ENCODE measurements at places on chromosomes 4 and X.
A peak's percentile ranks its signal among the peaks of the same experiment; 100 is the strongest.

GRCh38 chr4:52093466-52093865 lies 42.4 kb downstream of the SPATA18 start:
- DNase-seq, result no peak

GRCh38 chrX:53089224-53089842 lies 4.6 kb upstream of the KANTR start:
- peak; percentile 60 for DNase-seq

GRCh38 chr4:88599298-88599697 lies 7.0 kb downstream of the HERC3 start:
- DNase-seq, result no peak

DNA sequence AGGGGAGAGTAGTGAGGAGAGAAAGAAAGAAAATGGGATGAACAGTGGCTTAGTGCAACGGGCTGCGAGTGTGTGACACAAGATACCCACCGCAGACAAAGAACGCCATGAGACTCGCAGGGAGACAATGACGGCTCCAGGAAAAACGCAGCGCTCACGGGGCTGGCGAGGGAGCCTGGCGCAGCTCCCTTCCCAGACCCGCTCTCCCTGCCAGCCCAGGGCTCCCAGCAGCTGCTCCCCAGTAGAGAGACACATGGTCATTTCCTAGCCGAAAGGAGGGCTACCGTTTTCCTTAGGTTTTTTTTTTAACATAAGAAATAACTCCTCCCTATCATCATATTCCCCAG lies 149.5 kb downstream of the MAML3 start:
- peak; percentile 64 for DNase-seq

DNA sequence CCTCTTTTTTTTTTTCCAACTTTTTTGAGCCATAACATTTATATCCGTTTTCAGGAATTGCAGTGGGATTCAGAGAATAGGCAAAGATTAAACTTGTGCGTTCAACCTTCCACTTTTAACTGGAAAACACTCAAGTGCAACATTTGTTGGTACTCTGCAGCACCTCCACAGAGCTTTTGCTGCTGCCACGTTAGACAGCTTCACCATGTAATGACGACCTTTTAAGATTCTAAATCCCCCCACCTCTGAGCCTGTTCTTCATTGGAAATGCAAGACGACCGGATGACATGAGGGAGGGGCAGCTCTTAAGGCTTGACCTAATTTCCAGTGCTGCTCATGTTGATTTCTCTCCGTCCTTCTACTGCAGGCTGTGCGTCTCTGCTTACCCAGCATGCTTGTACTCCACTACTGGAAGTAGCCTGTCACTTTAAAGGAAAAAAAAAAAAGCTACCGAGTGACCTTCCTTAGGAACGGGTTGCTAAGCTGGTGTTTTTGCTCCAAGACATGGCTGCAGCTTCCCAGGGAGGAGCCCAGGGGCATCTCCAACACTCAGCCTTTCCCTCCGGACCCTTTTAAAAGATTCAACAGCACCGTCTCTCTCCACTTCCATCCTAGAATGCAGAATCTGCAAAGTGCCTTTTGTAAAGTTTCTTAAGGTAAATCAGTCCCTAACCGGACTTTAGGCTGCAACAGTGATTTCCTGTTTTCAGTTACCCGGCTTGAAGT lies at the start of gene CC2D2A:
TSS of gene CC2D2A (plus strand) at position 481 of the 726 bp plus-strand sequence. CDS start 6,051 bp downstream, outside the sequence.
- no peak for DNase-seq

DNA sequence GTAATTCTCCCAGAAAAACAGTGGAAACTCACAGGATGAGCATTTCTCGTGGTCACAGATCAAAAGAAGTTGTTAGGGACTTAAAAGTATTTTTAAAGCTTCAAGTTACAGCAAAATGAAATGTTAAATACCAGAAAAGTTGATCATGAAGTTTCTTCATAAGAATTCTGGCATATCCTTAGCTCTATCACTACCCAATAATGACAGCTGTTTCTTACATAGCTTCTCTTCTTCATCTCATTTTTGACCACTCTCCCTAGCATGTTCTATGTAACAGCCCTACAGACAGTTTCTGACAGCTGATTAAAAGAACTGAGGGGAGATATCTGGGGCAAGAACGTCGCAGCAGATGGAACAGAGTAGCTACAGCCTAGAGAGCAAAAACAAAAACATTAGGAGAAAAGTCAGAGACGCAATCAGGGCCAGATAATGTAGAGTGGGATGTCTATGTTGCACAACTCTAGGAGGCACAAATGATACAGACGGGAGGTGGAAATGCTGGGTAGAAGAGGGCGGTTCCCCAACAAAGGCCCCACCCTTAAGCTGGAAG lies 108.7 kb downstream of the CORIN start:
- DNase-seq, result no peak

GRCh38 chr4:54924891-54925290 lies 200.5 kb downstream of the KDR start:
- no peak for DNase-seq

DNA sequence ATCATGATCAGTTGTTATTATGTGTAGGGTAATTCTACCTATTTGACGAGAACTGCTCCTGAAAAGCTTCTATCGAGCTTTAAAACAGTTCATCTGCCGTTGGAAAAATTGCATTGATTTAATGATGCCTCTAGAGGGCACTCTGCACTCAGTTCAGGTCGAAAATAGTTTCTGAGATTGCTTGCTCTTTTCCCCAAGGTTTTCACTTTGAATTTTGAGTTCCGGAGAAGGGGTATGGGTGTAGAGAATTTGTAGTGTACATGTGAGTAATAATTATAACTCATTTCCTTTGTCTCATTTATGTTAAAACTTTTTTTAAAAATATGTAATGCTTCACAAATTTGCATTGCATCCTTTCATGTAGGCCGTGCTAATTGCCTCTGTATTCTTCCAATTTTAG lies 28.4 kb upstream of the TNIP3 start:
- peak; percentile 24 for DNase-seq

GRCh38 chrX:57133706-57134105 lies 3.5 kb downstream of the SPIN2A start:
- no peak for DNase-seq

GRCh38 chr4:138774940-138775339 lies 240.6 kb upstream of the NOCT start:
- DNase-seq, result no peak

DNA sequence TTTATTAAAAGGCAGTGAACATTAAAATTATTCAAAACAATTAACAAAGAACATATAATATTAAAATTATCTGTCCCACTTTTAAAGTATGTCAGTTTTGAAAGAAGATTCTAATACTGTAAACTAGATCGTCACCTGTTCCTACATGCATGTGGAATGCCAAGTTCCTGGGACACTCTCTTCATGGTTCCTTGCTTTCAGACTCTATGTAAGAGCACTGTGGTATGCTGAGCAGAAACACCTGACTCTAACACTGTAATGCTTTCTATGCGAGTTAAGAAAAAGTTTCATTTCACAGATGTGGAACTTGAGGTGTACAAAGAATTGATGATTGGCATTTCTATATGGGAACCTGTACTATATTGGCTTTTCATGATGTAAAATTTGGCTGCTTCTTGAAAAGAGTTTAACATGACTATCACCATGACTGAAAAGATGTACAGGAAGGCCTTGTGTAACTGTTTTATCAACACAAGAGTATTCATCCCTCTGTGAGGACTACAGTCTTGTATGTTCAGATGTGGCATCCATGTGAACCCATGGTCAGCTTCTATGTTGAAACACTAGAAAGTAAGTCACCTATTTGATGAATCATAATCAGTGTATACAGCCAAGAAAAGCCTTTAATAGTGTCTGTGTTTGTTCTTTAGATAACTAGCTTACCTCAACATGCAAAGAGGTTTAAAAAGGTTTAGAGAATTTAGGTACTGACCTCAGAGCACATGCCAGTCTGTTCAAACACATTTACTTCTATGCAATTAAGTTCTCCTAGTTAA lies 354.5 kb downstream of the ARHGAP24 start:
- no peak for DNase-seq

DNA sequence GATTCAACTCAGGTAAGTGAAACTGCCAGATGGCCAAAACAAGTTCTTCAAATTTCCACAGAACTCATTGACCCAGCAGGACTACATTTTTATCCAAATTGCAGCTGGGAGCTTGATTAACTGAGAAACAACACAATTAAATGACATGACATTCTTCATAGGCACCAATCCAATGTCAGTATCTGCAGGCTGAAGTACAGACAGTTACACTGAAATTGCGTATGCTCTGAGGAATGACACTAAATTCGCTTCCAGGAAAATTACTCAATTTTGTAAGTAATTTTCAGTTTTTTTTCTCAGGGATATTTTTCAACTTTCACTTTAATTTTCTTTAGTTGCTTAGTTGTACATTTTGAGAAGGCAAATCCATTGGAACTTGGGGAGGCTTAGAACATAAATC lies 4.5 kb downstream of the C1GALT1C1 start:
- no peak for DNase-seq

DNA sequence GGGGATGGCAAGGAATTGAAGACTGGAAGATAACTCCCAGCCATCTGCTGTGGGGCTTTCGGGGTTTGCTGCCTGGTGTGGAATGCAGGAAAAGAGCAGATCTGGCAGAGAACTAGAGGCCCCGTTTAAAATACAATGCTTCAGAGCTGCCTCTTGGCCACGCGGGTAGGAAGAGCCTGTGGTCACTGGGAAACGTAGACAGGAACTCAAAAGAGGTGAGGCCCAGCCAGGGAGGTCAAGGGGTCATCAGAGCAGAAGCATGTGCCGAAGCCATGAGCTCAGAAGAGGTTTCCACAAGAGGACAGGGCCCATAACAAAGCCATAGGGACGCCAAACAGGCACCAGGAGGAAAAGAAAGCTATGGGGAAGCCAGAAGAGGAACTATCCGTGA lies 14.5 kb upstream of the STS start:
- DNase-seq, result no peak

Measured in NCI-H345 (cell line).